ENCODE measurements at places on chromosomes 1 and 21. TPM values are rescaled to one million over a fixed set of nuclear protein-coding genes. Genes with fewer than 3 reads are reported as not detected.

DNA sequence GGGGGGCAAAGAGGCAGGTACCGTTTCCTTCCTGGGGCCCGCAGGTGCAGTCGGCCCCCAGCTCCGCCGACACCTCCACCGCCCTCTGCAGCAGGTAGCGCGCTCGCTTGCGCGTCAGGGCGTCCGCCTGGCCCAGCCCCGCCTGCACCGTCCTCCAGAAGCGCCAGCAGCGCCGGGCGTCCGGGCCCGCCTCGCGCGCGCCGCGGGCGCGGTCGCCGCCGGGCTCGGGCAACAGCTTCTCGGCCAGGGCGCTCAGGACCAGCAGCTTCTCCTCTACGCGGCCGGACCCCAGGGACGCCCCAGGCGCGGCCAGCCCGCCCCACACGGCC, 863 bp downstream of the TARBP1 start:
- H3K4me1 ChIP-seq = peaks cover 62% of the 10 kb centered on the region
- H3K36me3 ChIP-seq = peaks cover 9% of the 10 kb centered on the region
- DNase-seq = peak; percentile 84
- H3K27me3 ChIP-seq = peaks cover 14% of the 10 kb centered on the region
- peak overlapping the region; percentile 80 for H3K27ac ChIP-seq

DNA sequence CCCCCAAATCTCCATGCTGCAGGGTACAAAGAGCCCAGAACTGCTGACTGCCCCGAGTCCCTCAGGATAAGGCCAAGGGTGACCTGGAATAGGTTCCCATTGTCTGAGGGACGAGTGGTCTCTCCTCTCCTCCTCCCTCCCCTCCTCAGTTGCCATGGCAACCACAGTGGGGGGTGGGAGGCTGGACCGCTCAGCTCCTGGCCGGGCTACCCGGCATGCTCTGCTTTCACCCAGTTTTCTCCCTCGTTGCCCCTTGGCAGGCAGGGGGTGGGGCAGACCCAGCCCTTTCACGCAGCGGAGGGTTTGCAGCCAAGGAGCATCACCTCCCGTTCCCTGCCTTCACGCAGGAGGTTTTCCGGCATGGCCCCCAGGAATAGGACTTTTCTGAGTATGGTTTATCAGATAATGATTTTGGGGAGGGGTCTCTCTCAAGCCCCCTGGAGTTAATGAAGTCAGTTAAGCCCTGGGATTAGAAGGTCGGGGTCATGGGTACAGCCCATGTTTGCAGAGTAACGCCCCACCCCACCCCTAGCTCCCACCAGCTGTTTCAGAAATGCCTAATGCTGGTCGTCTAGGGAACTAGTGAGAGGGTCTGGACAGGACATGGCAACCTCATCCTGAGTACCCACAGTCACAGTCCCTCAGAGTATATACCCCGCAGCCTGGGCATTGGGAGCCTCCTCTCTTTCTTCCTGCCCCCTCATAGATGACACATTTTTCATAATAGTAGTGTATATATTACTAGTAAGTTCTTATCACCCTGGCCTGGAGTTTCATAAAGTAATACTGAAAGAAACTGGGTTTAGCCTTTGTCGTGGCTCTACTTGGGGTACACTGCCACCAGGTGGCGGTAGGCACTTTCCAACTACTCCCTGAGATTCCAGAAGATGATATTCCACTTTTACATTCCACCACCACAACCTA, 20.7 kb downstream of the C1QB start:
- no peaks in the 10 kb centered on the region for H3K36me3 ChIP-seq
- DNase-seq = peak; percentile 58
- H3K27ac ChIP-seq = no peak overlapping the region
- H3K4me3 ChIP-seq = no peak overlapping the region
- peaks cover 32% of the 10 kb centered on the region for H3K27me3 ChIP-seq

Gene RGL1
- total RNA-seq = 2.0 TPM

Gene FOXO6
- total RNA-seq = not detected

DNA sequence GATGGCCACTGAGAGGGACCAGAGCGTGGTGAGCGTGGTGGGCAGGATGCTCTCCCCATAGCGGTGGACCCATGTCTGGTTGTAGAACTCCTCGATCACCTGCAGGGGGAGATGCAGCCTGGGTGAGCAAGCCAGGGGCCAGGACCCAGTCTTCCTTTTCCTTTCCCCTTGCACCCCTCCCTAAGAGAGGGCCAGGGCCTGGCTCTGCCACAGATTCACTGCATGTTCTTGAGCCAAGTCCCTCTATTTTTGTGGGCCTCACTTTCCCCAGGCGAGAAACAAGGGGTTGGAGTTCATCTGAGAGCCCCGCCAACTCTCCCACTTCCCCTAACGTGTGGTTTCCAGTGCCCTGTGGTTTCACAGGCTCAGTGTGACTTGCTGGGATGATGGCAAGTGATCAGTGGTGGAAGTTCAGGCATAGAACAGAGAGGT, 27.5 kb downstream of the SLC2A1 start:
- DNase-seq = peak; percentile 64
- peak overlapping the region; percentile 62 for H3K4me3 ChIP-seq
- H3K36me3 ChIP-seq = peaks cover 80% of the 10 kb centered on the region
- peaks cover 63% of the 10 kb centered on the region for H3K4me1 ChIP-seq

GRCh38 chr1:57423656-57424211, at the start of gene DAB1:
Gene DAB1, minus strand, starts transcription at chr1:57424060. Its CDS starts 133,030 bp downstream, at chr1:57291030.
- DNase-seq = peak; percentile 33
- no peaks in the 10 kb centered on the region for H3K36me3 ChIP-seq
- H3K27ac ChIP-seq = no peak within 1 kb of the TSS
- H3K4me1 ChIP-seq = peaks cover 5% of the 10 kb centered on the region
- H3K27me3 ChIP-seq = peaks cover 59% of the 10 kb centered on the region
- H3K4me3 ChIP-seq = peak within 1 kb of the TSS; percentile 15

Gene TTLL10
- not detected for total RNA-seq

Gene CD34
- 0.04 TPM for total RNA-seq

Gene OR2T11
- not detected for total RNA-seq

DNA sequence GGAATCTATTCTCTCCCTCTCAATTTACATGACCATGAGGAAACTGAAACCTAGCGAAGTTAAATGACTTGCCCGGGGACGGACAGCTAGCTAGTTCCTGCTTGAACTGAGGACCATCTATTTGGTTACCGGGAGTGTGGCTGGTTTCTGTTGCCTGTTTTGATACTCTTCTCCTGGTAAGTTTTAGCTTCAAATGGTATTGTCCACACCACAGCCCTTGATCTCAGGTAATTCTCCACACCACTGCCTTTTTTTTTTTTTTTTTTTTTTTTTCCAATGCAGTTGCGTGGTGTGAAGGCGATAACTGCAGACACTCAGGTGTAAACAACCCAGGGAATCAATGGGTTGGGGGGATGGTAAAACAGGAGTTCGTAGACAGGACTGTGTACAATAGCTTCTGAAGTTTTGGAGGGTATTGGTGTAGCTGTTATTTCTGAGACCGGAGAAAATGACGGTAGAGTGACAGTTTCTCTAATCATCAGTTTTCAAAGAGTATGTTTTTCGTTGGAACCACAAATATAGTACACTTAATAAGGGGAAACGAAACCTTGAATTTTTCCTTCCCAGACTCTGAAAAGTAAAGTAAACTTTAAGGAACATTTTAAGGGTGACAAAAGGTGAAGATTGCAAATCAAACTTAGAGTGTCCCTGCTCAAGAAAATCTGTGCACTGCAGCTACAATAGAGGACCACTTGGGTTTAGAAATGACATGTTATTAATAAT, 125.3 kb upstream of the CACYBP start:
- H3K4me3 ChIP-seq = peak overlapping the region; percentile 41
- H3K36me3 ChIP-seq = no peaks in the 10 kb centered on the region
- no peak for DNase-seq
- H3K27ac ChIP-seq = peak overlapping the region; percentile 37

Gene LRRC3
- 2.9 TPM for total RNA-seq

Gene RHOU
- total RNA-seq = 1.2 TPM

DNA sequence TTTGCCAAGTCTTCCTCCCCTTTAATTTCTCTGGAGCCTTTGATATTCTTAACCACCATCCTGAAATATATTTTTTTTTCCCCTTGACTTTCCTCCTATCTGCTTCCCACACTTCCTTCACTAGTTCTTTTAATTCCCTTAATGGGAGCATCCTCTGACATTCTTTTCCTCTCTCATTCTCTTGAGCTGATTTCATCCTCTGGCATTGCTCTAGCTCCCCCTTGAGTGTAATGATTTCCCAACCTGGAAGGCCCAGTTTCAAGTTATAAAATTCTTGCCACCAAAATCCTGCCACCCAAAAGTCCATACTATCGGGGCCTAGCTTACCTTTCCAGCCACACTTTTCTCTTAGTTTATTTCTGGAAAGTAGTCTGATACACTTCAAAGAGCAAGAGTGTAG, 39.5 kb upstream of the UBE2U start:
- H3K4me3 ChIP-seq = no peak overlapping the region
- no peak overlapping the region for H3K27ac ChIP-seq
- no peak for DNase-seq
- H3K27me3 ChIP-seq = peaks cover 11% of the 10 kb centered on the region
- H3K4me1 ChIP-seq = no peaks in the 10 kb centered on the region

Gene FCRL6
- not detected for total RNA-seq

GRCh38 chr1:119968601-119969000, 72.3 kb upstream of the ADAM30 start:
- no peak overlapping the region for H3K27ac ChIP-seq
- no peak for DNase-seq
- H3K4me1 ChIP-seq = peaks cover 3% of the 10 kb centered on the region
- H3K36me3 ChIP-seq = peaks cover 32% of the 10 kb centered on the region
- no peak overlapping the region for H3K4me3 ChIP-seq
- H3K27me3 ChIP-seq = no peaks in the 10 kb centered on the region

GRCh38 chr1:195415584-195415983, 1192.7 kb downstream of the KCNT2 start:
- H3K4me1 ChIP-seq = no peaks in the 10 kb centered on the region
- H3K36me3 ChIP-seq = no peaks in the 10 kb centered on the region
- H3K27me3 ChIP-seq = no peaks in the 10 kb centered on the region
- H3K27ac ChIP-seq = no peak overlapping the region
